ENCODE measurements at places on chromosomes 7 and 10.

- no peak for DNase-seq
These were observed 264.3 kb downstream of the AUTS2 start for GRCh38 chr7:69862413-69863064.

- DNase-seq, result no peak
These were observed 111.8 kb downstream of the TBXAS1 start for GRCh38 chr7:139940866-139941265.

GRCh38 chr7:90236721-90237289 lies 8.2 kb upstream of the CFAP69 start:
- DNase-seq, result no peak

DNA sequence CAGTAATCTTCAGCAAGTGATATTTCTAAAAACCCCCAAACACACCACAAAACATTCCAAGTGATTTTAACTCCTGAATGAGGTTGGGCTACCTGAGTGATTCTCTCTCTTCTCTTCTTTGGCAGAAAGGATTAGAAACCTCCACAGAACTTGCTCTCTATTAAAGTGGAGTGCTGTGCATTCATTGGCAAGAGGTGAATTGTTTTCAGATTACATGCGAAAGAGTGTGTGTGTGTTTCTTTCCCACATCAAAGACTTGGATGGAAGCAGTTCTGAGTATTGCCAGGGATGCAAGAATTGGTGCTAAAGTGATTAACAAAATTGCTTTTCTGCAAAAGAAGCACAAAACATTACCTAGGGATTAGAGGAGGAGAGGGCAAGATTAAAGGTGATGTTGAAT lies 13.1 kb upstream of the FBXW4 start:
- DNase-seq, result no peak

GRCh38 chr7:106345421-106346166 lies 60.8 kb upstream of the NAMPT start:
- DNase-seq, result no peak

DNA sequence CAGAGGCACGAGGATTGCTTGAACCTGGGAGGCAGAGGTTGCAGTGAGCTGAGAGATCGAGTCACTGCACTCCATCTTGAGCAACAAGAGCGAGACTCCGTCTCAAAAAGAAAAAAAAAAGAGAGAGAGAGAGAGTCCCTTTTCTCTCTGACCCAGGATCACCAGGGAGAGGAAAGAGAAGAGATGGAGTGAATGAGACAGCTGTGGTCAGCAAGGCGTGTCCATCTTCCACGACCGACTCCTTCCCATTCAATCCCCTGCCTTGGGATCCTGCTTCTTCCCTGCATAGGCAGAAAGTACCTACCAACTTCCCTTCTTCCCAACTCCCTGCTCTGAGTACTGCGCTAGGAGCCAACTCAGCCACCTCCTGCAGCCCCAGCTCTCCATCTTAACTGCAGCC lies 5.2 kb upstream of the ZAN start:
- DNase-seq, result no peak

- no peak for DNase-seq
These were observed 2.0 kb downstream of the HPSE2 start for GRCh38 chr10:99233689-99234037.

DNA sequence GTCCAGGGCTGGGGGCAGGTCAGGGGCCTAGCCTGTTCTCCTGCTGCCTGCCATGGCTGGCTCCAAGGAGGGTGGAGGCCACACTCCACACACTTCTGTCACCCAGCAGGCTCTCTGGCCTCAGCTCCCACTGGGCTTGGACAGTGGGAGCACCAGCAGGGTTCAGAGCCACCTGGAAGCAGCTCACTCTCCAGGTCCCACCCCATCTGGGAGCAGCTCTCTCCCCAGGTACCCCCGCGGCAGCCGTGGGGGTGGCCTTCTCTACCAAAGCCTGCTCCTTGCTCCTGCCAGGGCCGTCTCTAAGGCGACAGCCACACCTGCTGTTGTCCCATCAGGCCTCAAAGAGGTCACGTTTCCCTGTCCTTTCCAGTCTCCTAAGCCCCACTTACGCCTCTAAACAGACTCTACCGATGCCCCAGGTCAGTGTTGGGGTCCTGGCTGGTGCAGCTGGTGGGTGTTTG lies 142.5 kb upstream of the RET start:
- DNase-seq, result no peak

- no peak for DNase-seq
These were observed 4.0 kb downstream of the IDI1 start for GRCh38 chr10:1044964-1045363.

DNA sequence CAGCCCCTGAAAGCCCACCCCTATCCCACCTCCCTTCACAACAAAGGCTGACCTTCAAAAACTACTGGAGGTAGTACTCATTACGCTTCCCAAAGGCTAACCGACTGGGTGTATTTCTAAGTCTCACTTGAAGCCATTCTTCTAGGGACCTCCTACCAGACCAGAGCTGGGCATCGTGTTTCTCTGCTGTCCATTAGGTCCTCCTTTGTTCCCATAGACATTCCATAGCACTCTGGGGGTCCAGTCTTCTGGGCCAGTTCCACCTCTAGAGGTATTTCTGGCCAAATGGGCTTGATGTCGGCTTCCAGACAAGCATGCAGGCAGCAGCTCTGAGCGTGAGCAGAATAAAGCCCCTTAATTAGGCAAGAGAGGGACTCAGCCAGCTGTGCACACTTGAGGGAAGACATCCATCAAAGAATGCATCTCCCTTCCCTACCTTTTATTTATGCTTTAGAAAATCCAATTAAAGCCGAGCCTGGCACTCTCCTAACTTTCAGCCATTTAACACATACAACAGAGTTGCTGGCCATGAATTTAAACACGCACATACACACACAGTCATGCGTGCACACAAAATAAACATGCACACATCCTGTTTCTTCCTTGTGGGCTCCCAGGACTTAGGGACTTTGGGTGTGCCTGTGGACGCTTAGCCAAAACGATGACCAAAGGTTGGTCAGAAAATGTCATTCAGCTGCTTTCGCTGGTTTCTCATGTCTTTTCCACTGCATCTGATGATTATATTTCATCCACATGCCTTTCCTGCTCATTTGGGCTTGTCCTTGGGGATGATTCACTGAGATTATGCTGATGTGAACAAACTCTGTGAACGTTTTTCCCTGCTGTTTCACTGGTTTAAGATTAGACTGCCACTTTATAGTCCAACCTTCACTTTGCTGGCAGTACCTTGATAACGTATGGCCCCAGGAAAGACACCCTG lies 362.0 kb upstream of the NFE2L3 start:
- DNase-seq, result no peak

DNA sequence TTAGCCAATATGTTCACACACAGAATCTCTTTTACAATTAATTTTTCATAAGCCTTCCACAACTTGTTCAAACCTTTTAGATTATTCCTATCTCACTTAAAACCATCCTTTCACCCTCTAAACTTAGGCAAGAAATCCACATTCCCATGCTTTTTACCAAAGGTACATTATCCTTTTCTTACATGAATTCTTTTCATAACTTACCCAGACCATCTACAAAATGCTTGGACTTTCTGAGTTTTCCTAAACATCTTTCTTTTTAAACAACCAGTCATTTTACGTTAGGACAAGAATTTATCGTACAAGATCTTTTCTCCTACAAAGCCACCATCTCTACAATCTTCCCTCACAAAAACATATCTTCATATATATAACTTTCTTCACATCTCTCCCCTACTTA lies 18.8 kb upstream of the GARS1 start:
- no peak for DNase-seq

DNA sequence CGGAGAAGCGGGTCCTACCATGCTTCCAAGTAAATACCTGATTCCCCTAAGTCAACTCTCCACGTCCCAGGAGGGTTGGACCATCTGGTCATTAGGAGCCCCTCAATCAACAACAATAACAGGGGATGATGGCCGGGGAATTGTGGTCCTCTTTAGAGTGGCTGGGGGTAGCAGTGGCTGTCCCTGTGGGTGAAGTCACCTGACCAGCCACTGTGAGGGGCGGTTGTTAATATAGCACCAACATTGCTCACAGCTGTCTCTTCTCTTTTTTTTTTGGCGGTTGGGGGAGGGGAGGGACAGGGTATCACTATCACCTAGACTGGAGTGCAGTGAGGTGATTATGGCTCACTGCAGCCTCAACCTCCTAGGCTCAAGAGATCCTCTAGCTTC lies 67.9 kb downstream of the SPDYE5 start:
- DNase-seq, result no peak

GRCh38 chr10:130471486-130471885 lies 335.3 kb downstream of the GLRX3 start:
- DNase-seq, result no peak

GRCh38 chr7:124398937-124399552 lies 366.2 kb upstream of the TMEM229A start:
- DNase-seq, result no peak

- peak; percentile 50 for DNase-seq
These were observed at the start of gene PDSS1 for GRCh38 chr10:26697163-26697921. Gene PDSS1, plus strand, starts transcription at chr10:26697701. Its CDS starts 11 bp downstream, at chr10:26697712.

- no peak for DNase-seq
These were observed 8.7 kb upstream of the TTYH3 start for GRCh38 chr7:2622869-2623697.

- DNase-seq, result no peak
These were observed 74.4 kb upstream of the TCF7L2 start for GRCh38 chr10:112875476-112876267.

Measured in stimulated activated CD4-positive, alpha-beta T cell treated with anti-CD3 and anti-CD28 coated beads, Interleukin-4, amount 100 ng/mL, for 48 hours (primary cell).